ENCODE measurements at places on chromosomes 4 and X.

GRCh38 chr4:170097681-170098080 is 7.9 kb upstream of the AADAT start:
- DNase-seq = no peak

DNA sequence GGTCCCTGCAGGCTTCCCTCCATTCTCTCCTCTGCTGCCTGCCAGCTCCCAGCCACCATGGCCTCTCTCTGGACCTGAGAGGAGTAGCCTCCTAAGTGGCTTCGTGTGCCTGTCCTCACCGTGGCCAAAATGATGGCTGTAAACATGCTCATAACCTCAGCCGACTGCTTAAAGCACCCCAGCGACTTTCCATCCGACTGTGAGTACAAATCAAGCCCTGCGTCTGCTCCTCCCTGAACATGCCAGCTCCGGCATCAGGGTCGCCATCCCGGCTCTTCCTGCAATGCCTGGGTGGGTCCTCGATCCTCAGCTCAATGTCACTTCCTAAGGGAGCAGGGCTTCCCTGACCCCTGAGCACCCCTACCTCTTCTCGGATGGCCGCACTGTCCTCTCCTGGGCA is 3.3 kb upstream of the SORCS2 start:
- DNase-seq = peak; percentile 17

- DNase-seq = no peak
Observed at GRCh38 chr4:139560406-139561104, 4.5 kb upstream of the SETD7 start.

DNA sequence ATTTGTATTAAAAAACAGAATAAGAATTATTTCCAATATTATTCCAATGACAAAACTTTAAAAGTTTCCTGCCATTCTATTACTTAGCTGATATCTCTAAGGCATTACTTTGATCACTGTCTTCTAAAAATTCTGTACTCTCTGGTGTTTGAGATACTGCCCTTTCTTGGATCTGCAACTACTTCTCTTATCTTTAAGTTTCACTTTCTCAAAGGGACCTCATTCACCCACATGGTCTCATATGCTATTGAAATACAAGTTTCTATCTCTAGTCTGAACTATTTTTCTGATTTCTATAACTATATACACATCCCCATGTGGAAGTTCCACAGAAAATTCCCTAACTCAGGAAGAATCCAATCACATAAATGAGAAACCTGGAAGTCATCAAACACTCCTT is 22.2 kb downstream of the TMPRSS11E start:
- DNase-seq = no peak

GRCh38 chr4:95093936-95094929 is 336.5 kb downstream of the BMPR1B start:
- DNase-seq = no peak

DNA sequence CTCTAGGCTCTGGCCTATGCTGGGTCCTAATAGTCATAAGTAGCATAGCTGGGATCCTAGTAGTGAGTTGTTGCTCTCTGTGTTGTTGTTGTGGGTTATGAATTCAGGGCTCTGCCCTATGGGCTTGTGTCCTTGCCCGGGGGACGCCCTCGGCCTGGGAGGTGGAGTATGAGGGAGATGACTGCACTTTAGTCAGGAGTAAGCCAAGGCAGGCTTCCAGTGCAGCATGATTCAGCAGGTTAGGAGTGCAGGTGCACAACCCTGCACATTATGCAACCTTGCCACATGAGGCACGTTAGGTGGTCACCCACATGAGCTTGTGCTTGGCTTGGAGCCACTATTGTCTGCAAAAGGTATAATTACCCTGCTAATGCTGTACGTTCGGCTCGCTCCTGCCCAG is 58.4 kb upstream of the CCDC149 start:
- DNase-seq = no peak

GRCh38 chr4:59945277-59945676 is 1254.8 kb upstream of the ADGRL3 start:
- DNase-seq = no peak

Data from breast epithelium (tissue), 4 donors.